ENCODE measurements at places on chromosomes 4 and X.

- DNase-seq: no peak
Measured at GRCh38 chrX:85977218-85977617, 70.1 kb downstream of the CHM start.

DNA sequence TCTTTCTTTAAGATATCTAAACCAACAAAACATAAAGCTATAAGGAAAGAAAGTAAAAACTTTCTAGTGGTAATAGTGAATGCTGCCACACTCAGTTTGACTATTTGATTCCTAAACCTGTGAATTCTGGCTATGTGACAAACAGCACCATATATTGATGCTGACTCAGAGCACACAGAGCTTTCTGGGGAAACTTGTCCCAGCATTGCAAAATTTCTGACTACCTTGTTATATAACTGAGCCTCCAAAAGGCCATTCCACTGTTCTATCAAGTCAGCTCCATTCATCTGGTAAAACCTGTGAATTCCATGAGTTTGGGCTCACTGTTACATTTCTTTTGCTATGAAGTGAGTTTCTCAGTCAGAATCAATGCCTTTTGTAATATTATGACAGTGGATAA, 1229.7 kb downstream of the PCDH18 start:
- no peak for DNase-seq

DNA sequence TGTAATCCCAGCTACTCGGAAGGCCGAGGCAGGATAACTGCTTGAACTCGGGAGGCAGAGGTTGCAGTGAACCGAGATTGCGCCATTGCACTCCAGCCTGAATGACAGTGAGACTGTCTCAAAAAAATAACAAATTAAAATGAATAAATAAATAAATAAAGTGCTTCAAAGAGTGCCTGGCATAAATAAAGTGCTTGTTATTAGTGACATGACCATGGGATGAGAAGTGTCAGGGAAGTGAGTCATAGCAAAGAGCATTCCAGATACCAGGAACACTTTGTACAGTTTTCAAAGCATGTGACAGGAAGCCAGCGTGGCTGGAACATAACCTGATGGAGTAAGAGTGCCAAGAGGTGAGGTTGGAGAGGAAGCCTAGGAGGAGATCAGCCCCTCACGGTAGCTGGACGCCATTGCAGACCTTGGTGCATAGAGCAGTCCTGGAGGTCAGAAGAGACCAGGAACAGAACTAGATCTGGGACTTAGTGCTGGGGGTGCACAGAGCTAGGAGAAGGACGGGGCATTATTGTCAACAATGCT, 6.0 kb upstream of the WDR13 start:
- no peak for DNase-seq

GRCh38 chrX:57367649-57368048, 81.1 kb downstream of the FAAH2 start:
- DNase-seq: no peak

- DNase-seq: no peak
Measured at GRCh38 chr4:124564121-124564520, 148.4 kb downstream of the ANKRD50 start.

- DNase-seq: no peak
Measured at GRCh38 chr4:117328333-117328732, 243.0 kb upstream of the TRAM1L1 start.

GRCh38 chrX:139776599-139776998, 68.6 kb upstream of the MCF2 start:
- no peak for DNase-seq

- DNase-seq: no peak
Measured at GRCh38 chrX:9258421-9259104, 206.3 kb upstream of the TBL1X start.

- no peak for DNase-seq
Measured at GRCh38 chr4:76276813-76277212, 25.3 kb downstream of the FAM47E start.

GRCh38 chrX:25020905-25021449, 5.2 kb upstream of the ARX start:
- DNase-seq: no peak

GRCh38 chr4:95507561-95507960, 41.2 kb downstream of the UNC5C start:
- no peak for DNase-seq
